ENCODE measurements at places on chromosomes 3 and 15.

DNA sequence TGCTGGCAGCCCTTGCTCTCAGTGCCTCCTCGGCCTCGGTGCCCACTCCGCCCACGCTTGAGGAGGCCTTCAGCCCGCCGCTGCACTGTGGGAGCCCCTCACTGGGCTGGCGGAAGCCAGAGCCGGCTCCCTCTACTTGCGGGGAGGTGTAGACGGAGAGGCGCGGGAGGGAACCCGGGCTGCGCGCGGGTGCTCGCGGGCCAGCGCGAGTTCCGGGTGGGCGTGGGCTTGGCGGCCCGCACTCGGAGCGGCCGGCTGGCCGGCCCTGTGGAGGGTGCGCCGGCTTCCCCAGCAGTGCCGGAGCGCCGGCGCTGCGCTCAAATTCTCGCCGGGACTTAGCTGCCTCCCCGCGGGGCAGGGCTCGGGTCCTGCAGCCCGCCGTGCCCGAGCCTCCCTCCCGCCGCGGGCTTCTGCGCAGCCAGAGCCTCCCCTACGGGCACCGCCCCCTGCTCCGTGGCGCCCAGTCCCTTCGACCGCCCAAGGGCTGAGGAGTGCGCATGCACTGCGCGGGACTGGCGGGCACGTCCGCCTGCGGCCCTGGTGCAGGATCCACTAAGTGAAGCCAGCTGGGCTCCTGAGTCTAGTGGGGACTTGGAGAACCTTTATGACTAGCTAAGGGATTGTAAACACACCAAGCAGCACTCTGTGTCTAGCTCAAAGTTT is 231.5 kb downstream of the EFHB start:
- no peak for DNase-seq

DNA sequence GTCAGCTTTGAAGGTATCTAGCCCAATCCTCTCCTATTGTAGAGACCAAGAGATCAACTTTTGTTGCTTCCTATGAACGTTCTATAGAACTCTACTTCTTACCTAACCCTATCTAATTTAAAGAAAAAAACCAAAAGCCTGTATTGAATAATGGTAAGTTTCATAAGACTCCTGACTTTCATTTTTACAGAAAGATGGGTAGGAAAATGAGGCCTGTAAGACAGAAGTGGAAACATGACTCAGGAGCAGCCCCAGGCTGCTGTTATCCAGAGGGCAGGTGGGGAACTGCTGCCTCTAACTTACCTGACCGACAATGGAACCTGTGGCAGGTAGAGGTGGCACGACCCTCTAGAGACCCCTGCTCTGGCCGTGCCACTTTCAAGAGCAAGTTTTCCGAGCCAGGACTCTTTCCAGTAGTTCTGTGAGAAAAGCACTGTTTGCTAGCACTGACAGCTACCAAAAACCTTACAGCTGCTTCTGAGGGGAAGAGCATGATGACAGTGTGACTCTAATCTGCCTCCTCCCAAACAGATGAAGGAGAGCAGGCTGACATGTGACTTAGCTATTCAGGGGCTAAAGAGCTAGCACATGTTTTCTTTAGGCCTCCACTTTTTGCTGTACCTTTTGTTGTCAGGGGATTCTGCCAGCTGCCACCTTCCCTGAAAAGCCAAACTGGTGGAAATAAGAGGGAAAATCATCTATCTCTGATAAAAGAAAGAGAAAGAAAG is 17.5 kb downstream of the POPDC2 start:
- DNase-seq: peak; percentile 47

DNA sequence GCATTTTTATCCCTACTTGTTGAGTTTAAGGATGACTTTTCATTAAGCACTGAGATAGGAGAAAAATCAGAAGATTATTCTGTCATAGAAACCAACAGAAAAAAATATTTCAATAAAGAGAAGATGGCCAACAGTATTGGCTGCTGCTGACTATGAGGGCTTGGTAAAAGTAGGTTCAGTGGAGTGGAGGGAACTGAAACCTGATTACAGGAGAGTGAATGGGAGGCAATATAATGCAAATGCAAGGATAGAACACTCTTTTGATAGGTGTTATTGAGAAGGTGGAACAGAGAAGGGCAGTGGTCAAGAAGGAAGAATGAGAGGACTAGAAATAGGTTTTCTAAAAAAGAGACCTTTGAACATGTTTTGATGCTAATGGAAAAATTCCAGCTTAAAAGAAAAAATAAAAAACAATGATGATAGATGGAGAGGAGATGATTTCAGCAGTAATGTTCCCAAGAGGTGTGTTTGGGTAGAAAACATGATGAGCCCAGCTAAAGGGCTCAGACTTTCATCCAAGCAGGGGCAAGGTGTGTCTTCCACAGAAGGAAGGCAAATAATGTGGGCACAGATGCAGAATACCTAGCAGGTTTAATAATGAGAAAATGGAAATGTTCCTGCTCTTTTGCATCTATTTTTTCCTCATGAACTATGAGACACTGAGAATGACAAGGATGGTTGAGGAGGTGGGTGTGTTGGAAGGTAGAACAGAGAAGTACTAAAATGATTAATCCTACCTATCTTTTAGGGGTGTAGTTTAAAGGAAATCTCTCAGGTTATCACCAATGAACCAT is 397.9 kb upstream of the GOLIM4 start:
- no peak for DNase-seq

DNA sequence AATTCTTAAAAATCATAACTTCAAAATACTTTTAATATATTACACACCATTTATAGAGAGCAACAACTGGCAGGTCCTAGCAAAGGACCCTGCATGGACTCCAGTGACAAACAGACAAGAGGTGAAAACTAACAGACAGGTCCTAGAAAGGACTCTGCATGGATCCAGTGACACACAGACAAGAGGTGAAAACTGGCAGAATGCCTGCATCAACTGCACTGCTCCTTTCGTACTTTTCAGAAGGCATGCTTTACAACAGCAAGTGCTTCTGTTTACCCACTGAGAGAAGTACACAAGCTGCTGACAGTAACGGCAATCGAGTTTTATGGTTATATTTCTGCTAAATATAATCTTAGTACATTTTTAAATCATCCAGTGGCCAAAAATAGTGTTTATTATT is 24.3 kb upstream of the GP5 start:
- DNase-seq: no peak

DNA sequence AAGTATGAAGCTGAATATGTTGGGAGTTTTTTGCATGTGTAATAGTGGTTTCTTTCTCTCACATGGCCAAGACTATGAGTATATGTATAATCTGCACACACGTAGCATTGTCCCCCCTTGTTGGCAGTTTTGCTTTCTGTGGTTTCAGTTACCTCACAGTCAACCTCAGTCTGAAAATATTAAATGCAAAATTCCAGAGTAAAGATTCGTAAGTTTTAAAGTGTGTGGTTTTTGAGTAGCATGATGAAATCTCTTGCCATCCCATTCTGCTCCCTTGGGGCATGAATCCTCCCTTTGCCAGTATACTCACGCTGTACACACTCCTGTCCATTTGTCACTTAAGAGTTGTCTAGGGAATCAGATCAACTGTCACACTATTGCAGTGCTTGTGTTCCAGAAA is 742.0 kb upstream of the CCDC54 start:
- no peak for DNase-seq

DNA sequence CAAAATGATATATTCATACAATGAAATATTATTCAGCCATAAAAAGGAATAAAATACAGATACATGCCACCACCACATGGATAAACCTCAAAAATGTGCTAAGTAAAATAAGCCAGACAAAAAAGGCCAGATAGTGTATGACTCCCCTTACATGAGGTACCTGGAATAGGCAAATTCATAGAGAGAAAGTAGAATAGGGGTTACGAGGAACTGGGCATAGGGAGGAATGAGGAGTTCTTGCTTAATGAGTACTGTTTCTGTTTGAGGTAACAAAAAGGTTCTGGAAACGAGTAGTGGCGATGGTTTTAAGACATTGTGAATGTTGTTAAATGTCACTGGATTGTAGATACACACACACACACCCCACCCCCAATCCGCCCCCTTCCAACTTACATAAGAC is 8.2 kb downstream of the RAF1 start:
- no peak for DNase-seq

- no peak for DNase-seq
Observed at GRCh38 chr3:10986592-10986991, 6.0 kb upstream of the SLC6A1 start.
